Cerebellar nuclear complex (tissue), 1 donor: ENCODE measurements at places on chromosomes 3 and 15.

DNA sequence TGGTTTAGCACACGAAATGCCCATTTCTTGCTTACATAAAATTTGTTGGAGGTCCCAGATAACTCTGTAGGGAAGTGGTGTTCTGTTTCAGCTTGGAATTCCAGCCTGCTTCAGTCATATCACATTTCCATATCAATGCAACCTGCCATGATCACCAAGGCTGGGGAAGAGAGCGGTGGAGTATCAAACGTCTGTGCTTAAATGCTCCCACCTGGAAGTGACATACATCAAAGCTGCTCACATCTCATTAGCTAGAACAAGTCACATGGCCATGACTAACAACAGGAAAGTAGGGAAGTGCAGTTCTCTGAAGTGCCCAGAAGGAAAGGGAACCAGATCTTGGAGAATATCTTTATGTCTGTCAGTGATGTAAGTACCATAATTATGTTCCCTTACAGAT lies 130.2 kb upstream of the CFAP20DC start:
- no peak for DNase-seq

- no peak for DNase-seq
Observed at GRCh38 chr3:98058244-98058960, 23.3 kb upstream of the GABRR3 start.

GRCh38 chr3:141432904-141433303 lies 53.9 kb upstream of the RASA2 start:
- no peak for DNase-seq

DNA sequence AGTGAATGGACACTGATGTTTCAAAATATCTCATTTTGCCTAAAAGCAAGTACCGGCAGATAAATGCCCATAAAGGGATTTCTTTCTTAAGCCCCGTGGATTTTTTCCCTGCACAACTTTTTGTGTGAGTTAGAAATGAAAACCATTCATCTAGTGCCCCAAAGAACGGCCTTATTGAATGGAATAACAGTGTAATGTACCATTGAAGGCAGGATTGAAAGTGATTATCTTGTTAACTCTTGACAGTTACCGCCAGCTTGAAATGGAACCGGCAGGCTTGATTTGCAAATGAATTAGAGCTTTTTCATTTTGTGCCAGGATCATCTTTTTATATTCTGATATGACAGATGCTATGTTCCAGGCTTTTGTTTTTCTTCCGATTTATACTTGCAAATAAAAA lies 162.2 kb downstream of the RSRC1 start:
- no peak for DNase-seq

GRCh38 chr3:14389166-14389606 lies 13.2 kb upstream of the SLC6A6 start:
- no peak for DNase-seq

DNA sequence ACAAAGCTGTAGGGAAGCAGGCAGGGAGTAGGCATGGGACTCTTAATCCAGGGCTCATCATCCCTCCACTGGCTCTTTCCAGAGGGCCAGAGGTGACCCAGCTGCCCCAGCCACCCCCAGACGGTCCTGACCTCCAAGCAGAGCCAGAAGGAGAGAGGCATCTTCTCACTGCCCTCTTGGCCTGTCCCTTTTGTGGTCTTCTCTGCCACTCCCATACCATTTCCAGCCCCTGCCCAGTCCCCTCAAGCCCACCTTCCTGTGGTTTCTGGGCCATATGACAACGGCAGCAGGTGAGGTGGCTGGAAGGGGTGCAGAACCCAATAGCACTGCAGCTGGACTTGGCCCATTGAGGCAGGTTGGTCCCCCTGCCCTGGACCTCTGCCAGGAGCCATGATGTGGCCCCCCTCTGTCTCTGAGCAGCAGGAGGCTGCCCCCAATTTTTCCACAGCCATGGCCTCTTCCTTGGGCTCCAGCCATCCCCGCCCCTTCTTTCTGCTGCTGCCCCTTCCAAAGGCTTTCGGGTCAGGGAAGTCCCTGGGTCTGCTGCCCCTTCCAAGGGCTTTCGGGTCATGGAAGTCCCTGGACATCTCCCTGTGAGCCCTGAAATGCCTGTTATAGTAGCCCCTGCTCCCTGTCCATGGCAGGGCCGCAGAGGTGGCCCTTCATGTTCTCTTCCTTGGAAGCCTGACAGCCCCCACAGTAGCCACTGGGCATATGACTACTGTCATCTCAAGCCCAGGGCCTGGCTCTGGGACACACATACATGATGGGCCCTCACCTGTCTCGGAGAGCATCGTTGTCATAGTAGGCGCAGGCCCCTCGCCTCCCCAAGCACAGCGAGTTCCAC lies 39.5 kb upstream of the RAB6B start:
- DNase-seq, result no peak

GRCh38 chr3:22007368-22007767 lies 256.4 kb upstream of the ZNF385D start:
- no peak for DNase-seq

DNA sequence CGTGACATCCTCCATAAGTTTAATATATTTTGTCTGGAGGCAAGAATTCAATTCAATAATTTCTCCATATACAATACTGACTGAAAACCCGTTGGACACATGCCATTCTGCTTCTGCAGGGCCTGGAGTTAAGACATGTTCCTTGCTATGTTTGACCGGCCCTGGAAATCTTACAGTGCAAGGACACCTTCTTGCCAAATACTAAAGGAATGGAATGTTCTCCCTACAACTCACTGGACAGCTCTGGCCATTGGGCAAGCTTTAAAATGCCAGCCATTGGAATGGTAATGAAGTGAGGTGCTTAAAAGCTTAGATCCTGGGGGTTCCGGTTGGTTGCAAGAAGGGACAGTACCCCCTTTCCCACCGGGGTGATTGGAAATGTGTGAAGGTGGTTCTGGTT lies 329.8 kb upstream of the PROK2 start:
- DNase-seq, result no peak

- no peak for DNase-seq
Observed at GRCh38 chr3:82378392-82378791, 616.9 kb upstream of the GBE1 start.
